ENCODE measurements at places on chromosomes 11 and 22.

- no peak for DNase-seq
Measured at GRCh38 chr11:130760515-130761125, 155.7 kb downstream of the SNX19 start.

GRCh38 chr11:11010624-11011127 lies 152.8 kb upstream of the ZBED5 start:
- no peak for DNase-seq

GRCh38 chr11:48051217-48051830 lies 71.0 kb downstream of the PTPRJ start:
- DNase-seq: no peak

DNA sequence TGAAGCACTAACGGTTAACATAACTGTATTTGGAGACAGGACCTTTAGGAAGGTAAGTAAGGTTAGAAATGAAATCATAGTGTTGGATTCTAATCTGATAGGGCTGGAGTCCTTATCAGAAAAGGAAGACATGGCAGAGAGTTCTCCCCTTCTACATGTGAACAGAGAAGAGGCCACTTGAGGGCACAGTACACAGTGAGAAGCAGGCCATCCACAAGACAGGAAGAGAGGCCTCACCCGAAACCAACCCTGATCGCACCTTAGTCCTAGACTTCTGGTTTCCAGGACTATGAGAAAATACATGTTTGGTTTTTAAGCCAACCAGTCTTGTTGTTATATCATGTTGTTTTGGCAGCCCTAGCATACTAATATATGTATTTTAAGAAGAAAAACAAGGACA lies 170.0 kb downstream of the LRRC4C start:
- DNase-seq: no peak

DNA sequence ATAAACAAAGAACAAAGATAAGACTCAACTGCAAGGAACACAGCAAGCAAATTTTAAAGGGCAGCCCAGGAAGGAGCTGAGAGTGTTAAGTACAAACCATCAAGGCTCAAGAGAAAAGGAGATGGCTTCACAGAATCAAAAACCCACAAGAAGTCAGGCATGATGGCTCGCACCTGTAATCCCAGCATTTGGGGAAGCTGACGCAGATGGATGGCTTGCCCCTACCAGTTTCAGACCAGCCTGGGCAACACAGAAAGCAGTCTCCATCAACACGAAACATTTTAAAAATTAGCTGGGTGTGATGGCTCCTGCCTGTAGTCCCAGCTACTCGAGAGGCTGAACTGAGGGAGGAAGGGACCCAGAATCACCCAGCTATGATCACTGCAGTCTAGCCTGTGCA lies 32.6 kb downstream of the MAPK1 start:
- DNase-seq: no peak

- no peak for DNase-seq
Measured at GRCh38 chr11:134742956-134743819, 331.1 kb upstream of the B3GAT1 start.

DNA sequence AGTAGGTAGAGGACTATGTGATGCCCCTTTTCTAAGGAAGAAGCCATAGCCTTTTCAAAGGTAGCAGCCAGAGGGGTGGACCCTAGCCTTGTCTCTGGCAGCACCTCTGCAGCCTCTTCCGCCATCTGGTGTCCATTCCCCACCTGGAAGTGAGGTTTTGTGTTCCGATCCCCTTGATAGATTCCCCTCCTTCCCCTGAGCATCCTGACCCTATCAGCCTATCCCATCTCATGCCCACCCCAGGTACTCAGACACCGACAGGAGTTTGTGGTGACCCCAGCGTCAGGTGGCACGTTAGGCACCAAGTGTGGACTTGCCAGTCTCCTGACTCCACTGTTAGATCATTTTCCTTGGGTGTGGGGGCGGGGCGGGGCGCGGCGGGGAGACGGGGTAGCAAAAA lies 398 bp upstream of the FAM89B start:
- no peak for DNase-seq

DNA sequence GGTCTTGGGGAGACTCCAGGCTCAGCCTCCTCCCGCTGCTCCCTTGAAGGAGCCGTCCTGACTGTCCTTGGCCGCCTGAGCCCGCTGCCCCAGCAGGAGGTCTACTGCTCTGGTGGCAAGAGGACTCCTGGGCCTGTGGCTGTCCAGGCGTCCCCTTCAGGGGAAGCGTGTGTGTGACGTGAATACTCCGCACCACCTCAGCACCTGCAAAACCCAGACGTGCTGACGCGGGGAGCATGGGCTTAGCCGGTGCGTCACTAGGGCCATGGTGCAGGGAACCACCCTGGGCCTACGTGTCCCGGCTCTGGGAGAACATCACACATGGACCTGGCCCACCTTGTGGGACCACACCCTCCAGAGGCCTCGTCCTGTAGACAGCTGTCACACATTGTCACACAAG lies 30.2 kb upstream of the BRSK2 start:
- DNase-seq: no peak

- no peak for DNase-seq
Measured at GRCh38 chr11:27721264-27722116, 21.2 kb upstream of the BDNF start.

GRCh38 chr11:11464555-11464954 lies 111.5 kb upstream of the CSNK2A3 start:
- DNase-seq: no peak

GRCh38 chr11:45663486-45664375 lies 1.7 kb downstream of the CHST1 start:
- no peak for DNase-seq

DNA sequence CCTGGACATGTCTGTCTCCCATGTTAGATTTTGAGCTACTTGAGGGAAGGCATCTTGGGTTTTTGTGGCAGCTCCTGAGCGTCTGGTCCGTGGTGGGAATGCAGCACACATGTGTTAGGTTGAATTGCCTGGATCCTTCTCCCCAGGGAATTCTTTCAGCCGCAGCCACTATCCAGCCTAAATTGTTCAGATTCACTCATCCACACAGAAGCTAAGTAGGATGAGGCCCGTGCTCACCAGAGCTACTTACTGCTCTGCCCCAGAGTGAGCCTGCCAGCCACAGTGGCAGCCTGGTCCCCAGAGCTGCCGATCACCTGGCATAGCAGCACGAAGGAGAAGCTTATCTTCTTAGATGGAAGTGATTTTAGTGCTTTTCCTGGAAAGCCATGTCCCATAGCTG lies 34.4 kb upstream of the SORL1-AS1 start:
- DNase-seq: no peak

GRCh38 chr11:89381094-89381493 lies 110.1 kb downstream of the NOX4 start:
- no peak for DNase-seq

DNA sequence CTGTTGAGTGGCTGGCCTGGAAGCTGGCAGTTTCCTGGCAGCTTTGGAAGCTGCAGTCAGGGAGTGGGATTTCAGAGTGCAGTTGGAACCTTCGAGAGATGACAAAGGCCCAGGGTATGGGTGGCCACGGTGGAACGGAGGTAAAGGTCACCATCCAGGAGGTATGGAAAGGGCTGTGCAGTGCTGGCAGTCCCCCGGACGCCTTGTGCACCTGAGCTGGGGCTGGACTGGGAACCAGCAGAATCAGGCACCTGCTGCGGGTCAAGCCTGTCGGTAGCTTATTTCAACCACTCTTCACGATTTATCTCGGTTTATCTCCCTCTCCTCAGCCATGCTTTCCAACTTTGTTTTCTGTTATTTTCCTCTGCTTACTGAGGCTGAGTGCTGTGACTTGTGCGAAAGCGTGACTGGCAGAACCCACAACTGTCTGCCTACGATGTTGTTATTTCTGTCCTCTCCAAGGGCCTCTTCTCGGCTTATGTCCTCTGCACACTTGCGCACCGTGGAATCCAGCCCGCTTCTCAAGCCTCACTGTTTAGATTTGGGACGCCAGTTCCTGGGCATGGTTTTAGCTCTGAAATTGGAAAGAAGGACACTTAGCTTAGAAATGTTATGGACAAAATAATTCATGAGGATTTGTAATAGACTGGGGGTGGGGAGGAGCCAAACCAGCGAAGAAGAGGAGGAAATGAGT lies 24.0 kb upstream of the ATXN10 start:
- no peak for DNase-seq

DNA sequence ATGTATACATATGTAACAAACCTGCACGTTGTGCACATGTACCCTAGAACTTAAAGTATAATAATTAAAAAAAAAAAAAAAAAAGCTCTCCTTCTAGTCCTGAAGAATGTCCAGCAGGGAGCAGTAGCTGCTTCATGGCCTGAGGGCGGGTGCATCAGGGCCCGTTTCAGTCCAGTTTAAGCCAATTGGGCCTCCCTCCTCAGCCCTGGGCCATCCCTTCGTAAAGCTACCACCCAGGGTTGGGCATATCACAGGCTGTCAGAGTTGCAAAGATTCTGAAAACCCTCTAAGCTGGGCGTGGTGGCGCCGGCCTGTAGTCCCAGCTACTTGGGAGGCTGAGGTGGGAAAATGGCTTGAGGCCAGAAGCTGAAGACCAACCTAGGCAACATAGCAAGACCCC lies 5.4 kb downstream of the TMPRSS13 start:
- DNase-seq: no peak

- peak; percentile 41 for DNase-seq
Measured at GRCh38 chr11:34044664-34045485, 6.7 kb upstream of the CAPRIN1 start.

GRCh38 chr22:40966726-40967085 lies 15.5 kb downstream of the RBX1 start:
- no peak for DNase-seq

DNA sequence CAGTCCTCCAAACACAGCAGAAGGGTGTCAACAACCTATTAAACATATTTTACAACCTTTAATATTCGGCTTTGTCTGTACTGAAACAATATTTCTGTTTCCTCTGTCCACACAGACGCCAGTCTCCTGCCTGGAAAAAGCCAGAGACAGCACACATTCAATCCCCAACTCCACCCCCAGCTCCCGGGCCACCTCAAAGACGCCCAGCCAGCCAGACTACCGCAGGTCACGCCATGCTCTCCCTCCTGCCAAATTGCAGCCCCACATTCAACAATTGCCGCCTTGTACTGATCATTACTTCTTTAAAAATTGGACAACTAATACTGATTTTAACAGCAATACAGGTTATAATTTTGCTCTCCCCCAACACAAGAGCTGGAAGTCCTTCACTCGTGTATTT lies 1.2 kb downstream of the SERGEF start:
- DNase-seq: no peak

GRCh38 chr22:43869799-43870198 lies 7.5 kb upstream of the SULT4A1 start:
- DNase-seq: no peak

GRCh38 chr11:73077454-73077853 lies 64.7 kb downstream of the FCHSD2 start:
- no peak for DNase-seq

DNA sequence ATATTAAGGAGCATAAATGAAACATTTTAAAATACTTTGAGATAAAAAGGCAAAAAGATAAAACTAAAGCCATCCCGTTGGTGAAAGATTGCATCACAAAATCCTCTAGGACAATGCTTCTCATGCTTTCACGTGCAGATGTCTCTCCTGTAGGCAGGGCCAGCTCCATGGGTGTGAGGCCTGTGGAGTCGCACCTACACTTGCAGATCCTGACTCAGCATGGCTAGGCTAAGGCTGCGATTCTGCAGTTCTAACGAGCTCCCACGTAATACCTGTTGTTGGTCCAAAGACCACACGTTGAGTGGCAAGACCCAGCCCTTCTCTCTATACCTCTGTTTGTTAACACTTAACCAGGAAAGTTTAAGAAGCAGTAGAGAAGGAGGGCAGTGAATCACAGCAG lies 62.1 kb upstream of the CAPRIN1 start:
- no peak for DNase-seq

- no peak for DNase-seq
Measured at GRCh38 chr11:11262171-11262920, 90.7 kb downstream of the CSNK2A3 start.

DNA sequence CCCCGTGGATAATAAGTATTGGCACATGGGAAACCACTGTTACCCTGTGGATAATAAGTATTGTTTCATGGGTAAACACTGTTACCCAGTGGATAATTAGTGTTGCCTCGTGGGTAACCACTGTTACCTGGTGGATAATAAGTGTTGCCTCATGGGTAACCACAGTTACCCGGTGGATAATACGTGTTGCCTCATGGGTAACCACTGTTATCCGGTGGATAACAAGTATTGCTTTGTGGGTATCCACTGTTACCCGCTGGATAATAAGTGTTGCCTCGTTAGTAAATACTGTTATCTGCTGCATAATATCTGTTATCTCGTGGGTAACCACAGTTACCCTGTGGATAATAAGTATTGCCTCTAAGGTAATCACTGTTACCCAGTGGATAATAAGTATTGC lies 25.5 kb upstream of the NXPE4 start:
- no peak for DNase-seq

DNA sequence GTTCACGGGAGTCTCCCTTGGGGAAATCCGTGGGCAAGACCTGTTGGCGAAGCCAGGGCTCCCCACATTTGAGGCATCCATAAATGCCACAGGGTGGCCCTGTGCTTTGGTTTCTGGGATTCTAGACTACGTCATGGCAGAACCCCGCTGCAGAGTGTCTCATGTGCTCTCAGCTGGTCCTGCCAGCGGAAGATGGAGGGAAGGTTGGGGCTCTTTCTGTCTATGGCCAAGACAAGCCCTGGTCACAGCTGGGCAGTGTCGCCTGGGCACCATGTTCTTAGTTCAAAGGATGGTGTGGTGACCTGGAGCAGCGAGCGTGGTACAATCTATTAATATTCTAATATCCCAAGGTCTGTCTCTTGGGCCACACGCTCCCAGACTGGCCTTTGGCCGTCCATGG lies 511.7 kb downstream of the TBC1D22A start:
- no peak for DNase-seq

DNA sequence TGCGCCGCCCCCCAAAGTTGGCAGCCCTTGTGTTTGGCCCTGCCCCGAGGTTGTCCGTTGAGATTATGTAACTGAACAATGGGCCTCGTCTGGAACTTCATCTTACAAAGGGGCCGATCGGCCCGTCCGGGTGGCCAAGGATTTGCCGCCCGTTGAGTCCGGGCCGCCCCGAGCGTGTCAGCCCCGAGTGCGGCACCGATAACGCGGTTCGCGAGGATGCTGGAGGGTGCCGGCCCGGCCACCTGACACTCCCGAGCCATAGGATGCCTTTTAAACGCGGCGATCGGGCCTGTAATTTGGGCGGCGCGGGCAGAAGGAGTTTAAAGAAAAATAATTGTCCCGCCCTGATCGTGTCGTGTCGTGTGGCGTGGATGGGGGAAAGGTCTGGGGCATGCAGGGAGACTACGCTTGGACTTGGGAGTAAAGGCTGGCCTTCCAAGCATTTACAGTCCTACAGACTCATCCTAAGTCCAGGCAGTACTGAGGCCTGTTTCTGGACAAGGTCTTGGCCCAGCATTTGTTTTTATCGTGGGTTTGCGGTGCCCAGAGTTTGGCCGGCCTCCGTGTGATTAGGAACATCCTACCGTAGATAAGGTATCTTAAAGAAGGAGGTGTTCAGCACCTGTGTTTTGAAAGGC lies 1.3 kb downstream of the WEE1 start:
- DNase-seq: no peak

DNA sequence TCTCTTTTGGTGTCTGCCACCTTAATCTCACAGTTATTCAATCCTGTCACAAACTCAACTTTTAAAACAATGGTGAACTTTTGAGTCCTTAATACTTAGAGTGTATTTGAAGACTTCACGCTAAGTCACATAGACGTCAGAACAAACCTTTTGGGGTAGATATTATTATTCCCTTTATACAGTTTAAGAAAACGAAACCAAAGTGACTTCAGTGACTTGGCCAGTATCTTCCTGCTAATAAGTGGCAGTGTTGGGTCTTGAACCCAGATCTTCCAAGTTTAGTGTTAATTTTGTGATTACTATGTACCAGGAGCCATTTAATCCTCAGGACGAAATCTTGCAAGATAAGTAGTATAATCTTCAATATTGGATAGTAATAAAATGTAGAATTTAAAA lies 691 bp downstream of the CEP295 start:
- no peak for DNase-seq
